ENCODE measurements at places on chromosomes 5 and 9.

GRCh38 chr5:9473624-9474023, 72.3 kb downstream of the SEMA5A start:
- no peak for DNase-seq

- no peak for DNase-seq
These were observed 400.7 kb downstream of the ZSWIM6 start for GRCh38 chr5:61732796-61733195.

GRCh38 chr5:7682379-7682778, 168.6 kb downstream of the CFAP90 start:
- DNase-seq = no peak

DNA sequence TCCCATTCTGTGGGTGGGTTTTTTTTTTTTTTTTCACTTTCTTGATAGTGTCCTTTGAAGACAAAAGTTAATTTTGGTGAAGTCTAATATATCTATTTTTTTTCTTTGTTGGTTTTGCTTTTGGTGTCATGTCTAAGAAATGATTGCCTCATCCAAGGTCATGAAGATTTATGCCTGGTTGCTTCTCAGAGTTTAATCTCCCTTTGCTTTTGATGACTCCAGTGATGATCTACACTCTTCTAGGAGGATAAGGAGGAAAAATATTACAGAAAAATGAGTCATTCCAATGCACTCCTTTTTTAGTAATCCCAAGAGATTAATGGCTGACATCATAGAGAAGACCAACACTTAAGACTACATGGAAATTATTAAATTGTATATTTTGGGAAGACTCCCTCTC, 79.7 kb upstream of the ICE1 start:
- no peak for DNase-seq

DNA sequence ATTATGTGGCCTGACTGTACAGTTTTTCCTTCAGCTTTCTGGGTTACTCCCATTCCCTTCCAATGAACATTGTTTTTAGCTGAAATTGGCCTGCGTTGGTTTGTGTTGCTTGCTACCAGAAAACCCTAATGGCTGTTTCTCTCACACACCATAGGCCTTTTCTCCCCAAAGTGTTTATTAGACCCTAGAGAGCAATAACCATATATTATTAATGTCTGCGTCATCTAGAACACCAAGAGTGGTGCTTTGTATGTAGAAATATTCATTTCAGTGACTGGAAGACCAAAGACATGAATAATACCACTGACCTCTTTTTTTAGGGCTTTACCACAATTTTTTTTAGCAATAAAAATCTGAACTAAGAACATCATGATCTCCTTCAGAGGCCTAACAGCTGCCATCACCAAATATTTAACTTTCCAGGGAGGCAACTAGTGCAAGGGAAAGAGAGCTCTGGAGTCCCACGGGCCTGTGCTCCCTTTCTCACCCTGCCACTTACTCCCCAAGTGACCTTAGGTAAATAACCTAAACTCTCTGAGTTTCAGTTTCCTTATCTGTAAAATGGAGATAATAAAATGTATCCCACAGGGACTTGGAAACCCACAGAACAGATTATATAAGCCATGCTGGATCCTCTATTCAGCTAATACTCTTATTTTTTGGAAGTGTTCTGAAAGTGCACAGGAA, 201.9 kb upstream of the ISL1 start:
- DNase-seq = no peak

GRCh38 chr9:113879318-113879717, 3.2 kb downstream of the ZNF618 start:
- DNase-seq = no peak

DNA sequence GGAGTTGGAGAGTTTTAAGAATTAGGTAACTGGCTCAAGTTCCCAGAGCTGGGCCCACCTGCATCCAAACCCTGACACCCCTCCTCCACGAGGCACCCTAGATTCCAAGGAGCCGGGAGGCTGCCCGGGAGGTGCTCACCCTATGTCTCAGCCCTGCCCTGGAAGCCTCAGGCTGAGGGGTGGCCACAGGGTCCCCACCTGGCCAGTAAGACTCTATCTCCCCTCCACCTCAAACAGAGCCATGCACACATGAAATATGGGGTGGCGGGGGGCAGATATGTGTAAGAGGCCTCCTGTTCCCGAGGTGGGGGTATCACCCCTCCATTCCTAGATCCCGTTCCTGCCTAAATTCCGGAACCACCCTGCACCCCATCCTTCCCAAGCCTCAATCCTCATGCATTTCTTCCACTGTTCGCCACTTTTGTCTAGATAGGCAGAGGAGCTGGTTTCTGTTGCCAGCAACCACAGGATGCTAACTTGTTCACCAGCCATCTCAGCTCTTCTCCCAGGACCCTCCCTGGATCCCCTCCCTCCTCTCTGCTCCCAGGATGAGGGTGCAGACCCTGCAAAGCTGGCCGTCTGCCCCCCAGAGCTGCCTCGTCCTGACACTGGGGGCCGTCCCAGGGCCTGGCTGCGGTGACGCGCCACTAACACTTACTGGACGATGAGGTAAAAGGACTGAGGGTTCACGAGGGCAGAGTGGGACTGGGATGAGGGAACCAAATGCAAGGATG, 44.1 kb downstream of the COL23A1 start:
- no peak for DNase-seq

- no peak for DNase-seq
These were observed 168.5 kb downstream of the OLFM1 start for GRCh38 chr9:135255841-135256580.

- DNase-seq = no peak
These were observed 25.3 kb upstream of the PANK3 start for GRCh38 chr5:168604436-168604835.

DNA sequence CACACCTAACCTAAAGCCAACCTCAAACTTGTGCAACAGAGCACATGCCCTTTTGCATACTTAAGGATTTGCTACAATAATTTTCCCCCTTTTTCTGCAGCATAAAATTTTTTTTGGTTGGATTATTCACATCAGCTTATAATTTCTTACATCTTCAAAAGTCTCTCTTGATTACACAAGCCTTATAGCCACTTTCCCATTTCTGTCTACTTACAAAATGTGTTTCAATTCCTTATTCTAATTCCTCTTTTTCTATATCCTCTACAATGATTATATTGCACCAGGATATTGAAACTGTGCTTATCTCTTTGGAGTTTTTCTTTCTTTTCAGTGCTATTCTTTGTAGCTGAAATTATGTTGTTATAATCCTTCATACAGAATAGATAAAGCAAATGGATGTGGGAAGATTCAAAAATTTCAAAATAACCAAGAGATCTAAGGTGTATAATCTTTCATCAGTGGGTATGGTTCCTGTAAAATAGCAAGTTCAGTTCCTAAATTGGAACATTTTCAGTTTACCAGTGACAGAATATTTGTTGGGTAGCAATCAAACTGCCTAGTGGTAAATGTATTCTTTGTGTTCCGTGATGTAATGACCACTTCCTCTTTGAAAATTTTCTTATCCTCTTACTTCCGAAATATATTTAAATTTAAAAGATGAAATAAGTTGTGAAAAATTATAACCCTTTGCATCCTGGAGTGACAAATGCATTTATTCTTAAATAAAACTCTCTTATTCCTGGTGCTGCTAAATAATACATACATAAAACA, 386.8 kb upstream of the CHD1 start:
- DNase-seq = no peak

DNA sequence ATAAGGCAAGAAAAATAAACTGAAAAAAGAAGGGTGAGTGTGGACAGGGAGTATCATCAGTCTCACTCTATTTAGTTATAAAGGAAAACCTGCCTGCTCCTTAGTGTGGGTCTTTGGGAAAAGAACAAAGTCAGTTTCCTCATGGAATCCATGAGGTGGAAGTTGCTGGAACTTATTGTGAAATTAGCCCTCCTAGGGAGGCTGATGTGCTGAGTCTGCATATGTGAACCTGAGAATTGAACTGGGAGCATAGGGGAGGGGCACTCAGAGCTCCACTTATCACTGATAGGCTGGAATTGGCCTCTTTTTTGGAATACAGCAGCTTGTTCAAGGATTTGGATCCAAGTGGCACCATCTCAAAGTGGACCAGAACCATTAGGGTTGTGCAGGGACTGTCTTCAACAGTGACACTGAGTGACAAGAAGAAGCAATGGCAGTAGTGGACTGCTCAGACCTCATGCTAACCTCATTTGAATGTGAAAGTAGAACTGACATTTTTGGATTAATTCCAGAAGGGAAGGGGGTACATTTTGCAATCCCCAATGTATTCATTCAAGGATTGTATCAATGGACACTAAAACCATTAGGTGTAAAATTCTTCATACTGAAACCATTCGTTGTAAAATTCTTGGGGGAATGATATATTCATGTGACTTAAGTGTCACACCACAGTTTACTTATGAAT, 103.6 kb upstream of the KLF9 start:
- no peak for DNase-seq

DNA sequence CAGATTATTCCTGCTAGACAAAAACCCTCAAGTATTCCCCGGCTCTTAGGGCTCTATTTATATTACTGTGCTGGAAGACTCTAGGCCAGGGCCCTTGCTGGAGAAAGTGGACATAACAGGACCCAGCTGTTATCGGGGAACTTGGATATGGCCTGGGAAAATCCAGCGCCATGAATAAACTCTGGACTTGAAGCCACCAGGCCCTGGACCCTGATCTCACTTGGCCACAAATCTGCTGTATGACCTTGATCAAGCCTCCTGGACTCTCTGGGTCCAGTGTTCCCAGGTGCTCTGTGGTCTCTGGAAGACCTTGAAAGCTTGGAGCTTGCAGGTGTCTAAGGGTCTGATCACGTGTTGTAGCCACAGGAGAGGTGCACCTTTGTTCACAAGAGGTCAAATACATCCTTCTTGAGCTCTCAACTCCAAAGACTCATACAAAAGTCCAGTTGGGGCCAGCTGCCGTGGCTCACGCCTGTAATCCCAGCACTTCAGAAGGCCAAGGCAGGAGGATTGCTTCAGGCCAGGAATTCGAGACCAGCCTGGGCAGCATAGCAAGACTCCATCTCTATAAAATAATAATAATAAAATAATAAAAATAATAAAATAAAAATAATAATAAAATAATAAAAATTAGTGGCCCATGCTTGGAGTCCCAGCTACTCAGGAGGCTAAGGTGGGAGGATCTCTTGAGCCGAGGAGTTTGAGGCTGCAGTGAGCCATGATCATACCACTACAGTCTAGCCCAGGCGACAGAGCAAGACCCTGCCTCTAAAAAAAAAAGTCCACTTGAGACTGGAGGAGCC, 26.5 kb downstream of the COL27A1 start:
- no peak for DNase-seq

DNA sequence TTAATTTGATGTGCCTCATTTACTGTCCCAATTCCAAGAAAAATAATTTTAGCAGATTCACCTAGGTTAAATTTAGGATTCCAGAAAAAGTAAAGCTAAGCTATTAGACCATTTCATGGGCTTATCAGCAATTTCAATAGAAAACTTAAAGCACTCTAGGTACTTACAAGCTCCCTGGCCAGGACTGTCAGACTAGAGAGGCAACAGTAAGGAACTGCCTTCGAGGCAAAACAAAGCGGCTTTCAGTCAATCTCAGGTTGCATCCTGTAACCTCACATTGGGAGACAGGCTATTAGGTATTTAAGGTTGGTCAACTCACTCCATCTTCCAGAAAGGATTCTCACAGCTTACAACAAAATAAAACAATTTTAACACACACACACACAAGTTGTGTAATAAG, 48.7 kb upstream of the FSD1L start:
- DNase-seq = no peak

DNA sequence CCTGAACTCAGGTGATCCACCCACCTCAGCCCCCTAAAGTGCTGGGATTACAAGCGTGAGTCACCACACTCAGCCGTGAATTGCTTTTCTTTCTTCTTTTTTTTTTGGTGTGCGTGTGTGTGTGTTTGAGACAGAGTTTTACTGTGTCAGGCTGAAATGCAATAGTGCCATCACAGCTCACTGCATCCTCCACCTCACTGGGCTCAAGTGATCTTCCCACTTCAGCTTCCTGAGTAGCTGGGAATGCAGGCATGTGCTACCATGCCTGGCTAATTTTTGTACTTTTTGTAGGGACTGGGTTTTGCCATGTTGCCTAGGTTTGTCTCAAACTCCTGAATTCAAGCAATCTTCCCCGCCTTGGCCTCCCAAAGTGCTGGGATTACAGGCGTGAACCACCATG, 113.7 kb upstream of the HAPLN1 start:
- DNase-seq = no peak

- no peak for DNase-seq
These were observed 18.7 kb upstream of the NNT start for GRCh38 chr5:43584166-43584699.

DNA sequence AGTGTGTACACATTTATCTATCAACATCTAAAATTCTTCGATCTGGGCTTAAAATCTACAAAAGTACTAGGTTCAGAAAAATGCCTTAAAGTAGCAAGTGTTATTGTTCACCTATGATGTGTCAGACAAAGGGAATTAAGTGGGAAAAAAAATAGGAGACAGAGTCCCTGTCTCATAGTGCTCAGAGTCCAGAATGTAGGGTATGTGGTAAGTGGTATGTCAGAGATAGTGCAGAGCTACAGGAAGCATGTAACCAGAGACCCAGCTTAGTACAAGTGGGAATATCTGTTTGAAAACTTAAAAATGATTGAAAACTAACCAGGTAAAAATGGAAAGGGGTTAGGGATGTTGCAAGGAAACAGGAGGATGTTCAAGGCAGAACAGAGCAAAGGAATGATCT, 482.8 kb downstream of the ELAVL2 start:
- DNase-seq = no peak

- no peak for DNase-seq
These were observed 41.5 kb downstream of the FBXO4 start for GRCh38 chr5:41966401-41967105.

DNA sequence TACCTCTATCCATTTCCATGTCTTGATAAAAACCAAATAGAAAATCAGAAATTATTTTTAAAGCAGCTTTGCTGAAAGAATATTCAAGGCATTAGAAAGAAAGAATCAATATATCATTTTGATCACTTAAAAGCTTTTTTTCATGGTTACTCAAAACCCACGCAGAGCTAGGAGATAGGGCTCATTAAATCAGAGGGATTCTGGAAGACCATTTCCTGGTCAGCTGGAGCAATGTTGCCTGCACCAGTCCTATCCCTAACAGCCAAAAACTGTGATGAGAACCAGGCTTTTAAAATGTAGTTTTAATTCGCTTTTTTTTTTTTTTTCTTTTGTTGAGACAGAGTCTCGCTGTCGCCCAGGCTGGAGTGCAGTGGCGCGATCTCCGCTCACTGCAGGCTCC, 72.3 kb downstream of the ARSB start:
- DNase-seq = no peak

DNA sequence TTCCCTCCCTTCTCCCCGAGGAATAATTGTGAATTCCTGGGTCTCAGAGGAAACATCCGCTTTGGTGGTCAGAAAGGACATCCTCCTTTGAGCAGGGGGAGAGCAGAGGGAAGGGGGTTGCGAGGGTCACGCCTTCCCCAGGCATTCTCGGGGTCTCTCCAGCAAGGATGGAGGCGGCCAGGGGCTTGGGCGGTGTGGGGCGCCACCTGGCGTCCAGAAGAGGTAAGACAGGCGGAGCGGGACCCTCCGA, 129.1 kb downstream of the KCNIP1 start:
- DNase-seq = peak; percentile 44

Measured in activated CD4-positive, alpha-beta T cell treated with anti-CD3 and anti-CD28 coated beads for 4 hours (primary cell).